Naive thymus-derived CD4-positive, alpha-beta T cell (primary cell): ENCODE measurements at places on chromosomes 1 and 21. TPM values are rescaled to one million over a fixed set of nuclear protein-coding genes. Genes with fewer than 3 reads are reported as not detected.

TEDDM1 gene
- not detected in 2 replicates for total RNA-seq

LAX1 gene
- 18.6 TPM for total RNA-seq

SHISAL2A gene
- 47.6 TPM for total RNA-seq

CYP4B1 gene
- not detected for total RNA-seq

MAEL gene
- total RNA-seq = not detected

RRP1B gene
- 23.9 TPM for total RNA-seq

MCOLN2 gene
- total RNA-seq = 3.0 TPM

MFSD2A gene
- total RNA-seq = 1.9 TPM

TTC22 gene
- 16.6 TPM for total RNA-seq

SYT14 gene
- total RNA-seq = not detected

CSF3R gene
- 1.3 TPM for total RNA-seq

RIIAD1 gene
- total RNA-seq = not detected in 2 replicates

CTNNBIP1 gene
- 17.2 TPM for total RNA-seq

PSMD4 gene
- 145 TPM for total RNA-seq

S100A1 gene
- total RNA-seq = not detected

FCRL4 gene
- total RNA-seq = not detected

TRIM67 gene
- not detected for total RNA-seq

TSPEAR gene
- total RNA-seq = not detected in 2 replicates

RYR2 gene
- 0.05 TPM in 2 replicates for total RNA-seq

AQP10 gene
- not detected in 2 replicates for total RNA-seq

FAM177B gene
- not detected in 2 replicates for total RNA-seq

KCNK2 gene
- total RNA-seq = not detected

FAM163A gene
- not detected for total RNA-seq

CD1B gene
- total RNA-seq = 0.27 TPM

EDN2 gene
- total RNA-seq = not detected

GPR157 gene
- 11.0 TPM for total RNA-seq

SMIM1 gene
- 2.0 TPM for total RNA-seq

GNAT2 gene
- total RNA-seq = 0.39 TPM in 1 of 2 replicates, not detected in the other

PLA2G4A gene
- 0.24 TPM for total RNA-seq

TFF3 gene
- not detected for total RNA-seq

SLC9C2 gene
- not detected in 2 replicates for total RNA-seq

TRIM17 gene
- total RNA-seq = 1.8 TPM

IL20 gene
- total RNA-seq = not detected

SORT1 gene
- 3.2 and 4.6 TPM in 2 replicates for total RNA-seq

SMPDL3B gene
- 0.19 TPM for total RNA-seq

TMPRSS3 gene
- total RNA-seq = 1.5 TPM

CRNN gene
- not detected for total RNA-seq

SERTAD4 gene
- total RNA-seq = not detected

PGLYRP3 gene
- total RNA-seq = not detected

CELA2B gene
- total RNA-seq = not detected
